ENCODE measurements at places on chromosomes 12 and 14. TPM values are rescaled to one million over a fixed set of nuclear protein-coding genes. Genes with fewer than 3 reads are reported as not detected.

- no peak for DNase-seq
These were observed 210.6 kb upstream of the DIO3 start for GRCh38 chr14:101350691-101351090.

DNA sequence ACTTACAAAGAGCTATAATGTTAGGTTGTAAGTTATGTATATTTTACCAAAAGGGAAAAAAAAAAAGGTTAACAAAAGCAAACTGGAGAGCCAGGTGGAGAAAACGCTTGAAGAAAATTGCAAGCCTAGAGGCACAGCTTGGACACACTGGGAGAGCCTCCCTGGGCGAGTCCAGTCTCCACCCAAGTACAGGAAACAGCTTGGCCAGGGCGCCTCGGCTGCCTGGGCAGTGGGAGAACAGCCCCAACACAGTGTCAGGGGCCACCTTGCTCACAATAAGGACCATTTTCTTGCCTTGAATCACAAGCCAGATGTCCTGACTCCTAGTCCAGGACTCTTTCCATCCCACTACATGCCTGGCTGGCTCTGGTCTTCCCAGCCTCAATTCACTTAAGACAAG lies 33.3 kb downstream of the TTC7B start:
- DNase-seq: no peak

DNA sequence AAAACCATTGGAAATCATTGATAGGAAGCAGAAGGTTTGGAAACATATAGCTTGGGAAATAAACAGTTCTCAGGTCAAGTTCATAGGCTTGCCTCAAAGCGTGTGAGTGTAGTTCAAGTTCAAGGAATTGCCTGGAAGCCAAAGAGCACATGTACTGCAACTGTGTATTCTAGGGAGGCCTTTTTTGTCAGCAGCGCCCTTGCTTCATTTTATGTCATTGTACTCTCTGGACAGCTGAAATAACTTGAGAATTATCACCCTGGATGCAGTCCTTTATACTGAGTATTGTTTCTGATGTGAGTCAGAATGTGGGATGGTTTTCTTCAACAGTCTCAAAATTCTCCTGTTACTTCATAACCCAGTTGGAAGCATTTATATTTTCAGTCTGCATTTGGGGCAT lies 16.0 kb upstream of the EVL start:
- DNase-seq: no peak

GRCh38 chr14:99806836-99807235 lies 13.6 kb downstream of the EML1 start:
- DNase-seq: no peak

LPCAT3 gene
- 9.9 TPM for total RNA-seq
